ENCODE measurements at places on chromosomes 11 and 22. TPM values are rescaled to one million over a fixed set of nuclear protein-coding genes. Genes with fewer than 3 reads are reported as not detected.

IL18BP gene
- total RNA-seq: 19.0 TPM

- DNase-seq: no peak
Measured at GRCh38 chr11:2904153-2905052, 18.8 kb upstream of the CDKN1C start.

MYEOV gene
- total RNA-seq: 0.53 TPM

DNA sequence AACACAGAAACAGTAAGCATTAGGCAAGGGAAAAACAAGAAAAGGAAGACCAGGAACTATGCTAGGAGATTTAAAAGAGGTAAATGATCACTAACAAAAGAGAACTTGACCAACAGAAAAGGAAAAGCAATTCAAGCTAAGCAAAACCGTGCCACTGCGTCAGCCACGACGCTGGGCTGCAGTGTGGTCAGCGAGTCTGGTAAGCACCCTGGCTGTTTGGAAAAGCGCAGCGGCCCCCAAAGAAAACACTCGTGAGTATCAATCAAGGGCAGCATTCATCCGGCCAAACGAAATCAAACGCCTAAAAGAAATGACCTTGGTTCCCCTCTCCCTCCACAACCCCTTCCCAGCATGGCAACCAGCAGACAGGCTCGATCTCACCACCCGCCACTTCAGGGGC, 28.8 kb downstream of the PACSIN2 start:
- no peak for DNase-seq

DNA sequence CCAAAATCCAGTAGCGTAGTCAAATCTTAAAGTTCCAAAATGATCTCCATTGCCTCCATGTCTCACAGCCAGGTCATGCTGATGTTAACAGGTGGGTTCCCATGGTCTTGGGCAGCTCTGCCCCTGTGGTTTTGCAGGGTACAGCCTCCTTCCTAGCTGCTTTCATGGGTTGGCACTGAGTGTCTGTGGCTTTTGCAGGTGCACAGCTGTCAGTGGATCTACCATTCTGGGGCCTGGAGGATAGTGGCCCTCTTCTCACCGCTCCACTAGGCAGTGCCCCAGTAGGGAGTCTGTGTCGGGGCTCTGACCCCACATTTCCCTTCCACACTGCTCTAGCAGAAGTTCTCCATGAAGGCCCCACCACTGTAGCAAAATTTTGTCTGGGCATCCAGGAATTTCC, 132.8 kb downstream of the KCNC1 start:
- DNase-seq: no peak

DNA sequence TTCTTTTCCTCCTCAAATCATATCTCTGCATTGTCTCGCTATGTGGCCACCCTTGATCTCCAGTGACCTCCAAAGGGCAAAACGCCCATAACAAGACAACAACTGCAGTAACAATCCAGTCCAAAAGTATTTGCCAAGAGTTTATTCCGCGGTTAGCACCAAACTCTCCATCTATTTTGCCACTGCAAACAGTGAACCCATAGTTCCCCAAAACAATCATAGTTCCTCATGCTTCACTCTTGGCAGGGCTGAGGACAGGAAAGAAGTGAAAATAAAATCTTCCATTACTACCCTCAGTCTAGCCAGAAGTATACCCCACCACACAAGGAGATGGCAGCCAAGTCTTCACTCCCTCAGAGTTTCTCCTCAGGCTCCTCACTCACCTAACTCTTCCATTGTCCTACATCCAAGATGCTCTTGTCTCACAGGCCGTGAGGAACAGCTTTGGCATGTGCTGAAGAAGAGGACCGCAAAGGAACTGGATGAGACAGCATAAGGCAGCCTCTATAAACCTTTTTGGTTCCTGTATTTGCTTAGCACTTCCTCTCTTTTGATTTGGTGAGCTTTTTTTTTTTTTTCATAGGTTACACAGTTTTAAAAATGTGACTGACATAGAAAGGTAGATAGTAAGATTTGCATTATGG, at the start of gene LPXN:
LPXN (minus strand) TSS at position 480 of the 644 bp plus-strand sequence; CDS start at position 396, 84 bp downstream.
- DNase-seq: no peak

DNA sequence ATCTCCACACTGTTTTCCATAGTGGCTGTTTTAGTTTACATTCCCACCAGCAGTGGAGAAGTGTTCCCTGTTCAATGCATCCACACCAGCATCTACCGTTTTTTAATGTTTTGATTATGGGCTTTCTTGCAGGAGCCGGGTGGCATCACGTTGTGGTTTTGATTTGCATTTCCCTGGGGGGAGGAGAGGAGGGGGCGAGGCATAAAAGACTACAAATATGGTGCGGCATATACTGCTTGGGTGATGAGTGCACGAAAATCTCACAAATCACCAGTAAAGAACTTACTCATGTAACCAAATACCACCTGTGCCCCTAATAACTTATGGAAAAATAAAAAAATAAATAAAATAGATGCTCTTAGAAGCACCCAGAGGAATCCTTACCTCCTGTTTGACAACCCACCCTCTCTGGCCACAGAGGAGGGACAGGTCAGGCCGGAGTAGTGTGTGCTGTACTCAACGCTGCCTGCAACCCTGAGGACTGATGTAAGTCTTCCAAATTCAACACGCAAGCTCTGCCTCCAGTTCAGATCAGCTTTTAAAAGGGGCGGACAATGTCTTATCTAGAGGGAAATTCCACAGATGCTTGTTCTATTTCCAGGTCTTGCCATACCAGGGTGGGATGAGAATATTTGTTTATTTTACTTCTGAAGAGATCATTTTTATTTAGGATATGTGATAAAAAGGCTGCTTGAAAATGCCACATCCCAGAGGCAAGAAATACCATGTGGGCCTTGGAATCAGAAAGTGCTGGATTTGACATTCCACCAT, 329.6 kb upstream of the B3GAT1 start:
- DNase-seq: no peak

- no peak for DNase-seq
Measured at GRCh38 chr11:33132510-33132909, 28.8 kb downstream of the CSTF3 start.

DNA sequence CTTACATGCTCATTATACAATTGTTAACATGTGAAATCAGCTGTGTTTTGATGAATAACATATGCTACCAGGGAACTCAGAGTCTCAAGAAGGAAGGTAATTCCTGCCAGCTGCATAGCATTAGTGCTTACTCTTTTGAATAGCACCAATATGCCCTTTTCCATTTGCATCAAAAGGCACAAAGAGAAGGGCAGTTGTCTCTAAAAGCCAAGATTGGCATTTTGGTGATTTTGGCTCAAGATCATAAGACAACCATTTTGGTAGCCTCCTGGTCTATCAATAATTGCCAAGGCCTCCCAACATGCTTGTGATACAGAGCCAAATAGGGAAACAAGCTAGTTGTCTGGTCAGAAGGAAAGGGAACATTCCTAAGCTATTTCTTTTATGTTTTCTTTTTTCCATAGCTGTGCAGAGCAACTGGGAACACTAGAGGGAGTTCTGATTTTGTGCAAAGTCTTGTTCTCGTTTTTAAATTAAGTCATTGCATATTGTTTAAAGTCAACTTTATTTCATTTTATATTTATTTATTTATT, 416.7 kb upstream of the CHORDC1 start:
- DNase-seq: no peak

DNA sequence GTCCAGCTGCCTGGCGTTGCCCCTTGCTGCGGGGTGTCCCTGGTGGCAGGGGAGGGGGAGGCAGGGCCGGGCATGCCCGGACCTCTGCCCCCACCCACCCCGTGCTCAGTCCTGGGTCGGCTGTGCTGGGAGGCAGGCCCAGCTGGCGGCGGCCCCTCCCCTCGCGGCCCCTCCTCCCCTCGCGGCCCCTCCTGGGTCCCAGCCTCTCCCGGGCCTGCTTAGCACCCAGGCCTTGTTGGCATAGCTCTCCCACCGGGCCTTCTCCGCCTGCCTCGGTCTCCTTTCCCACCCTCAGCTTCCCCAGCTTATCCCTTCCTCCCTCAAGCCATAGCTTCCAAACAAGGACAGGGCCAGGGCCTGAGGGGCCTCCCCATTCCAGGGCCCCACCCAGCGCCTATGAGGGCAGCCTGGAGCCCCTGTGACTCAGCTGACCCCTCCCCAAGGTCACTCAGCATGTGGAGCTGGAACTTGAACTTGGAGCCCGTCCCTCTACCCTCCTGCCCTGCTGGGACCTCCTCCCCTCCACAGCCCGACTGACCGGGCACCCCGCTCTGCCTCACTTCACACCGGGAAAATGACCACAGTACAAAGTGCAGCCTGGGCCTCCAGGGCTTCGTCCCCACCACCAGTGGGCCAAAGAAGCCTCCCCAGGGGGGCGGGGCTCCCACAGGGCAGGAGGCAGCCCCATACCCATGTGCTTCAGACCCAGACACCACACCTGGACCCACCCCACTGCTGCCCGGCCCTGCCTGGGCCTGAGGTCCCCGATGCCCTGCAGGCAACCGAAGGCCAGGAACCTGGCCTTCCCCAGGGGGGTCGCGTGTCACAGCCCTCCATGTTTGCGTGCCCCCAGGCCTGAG, 1.2 kb downstream of the EPS8L2 start:
- no peak for DNase-seq

CD3G gene
- 0.21 TPM for total RNA-seq

DNA sequence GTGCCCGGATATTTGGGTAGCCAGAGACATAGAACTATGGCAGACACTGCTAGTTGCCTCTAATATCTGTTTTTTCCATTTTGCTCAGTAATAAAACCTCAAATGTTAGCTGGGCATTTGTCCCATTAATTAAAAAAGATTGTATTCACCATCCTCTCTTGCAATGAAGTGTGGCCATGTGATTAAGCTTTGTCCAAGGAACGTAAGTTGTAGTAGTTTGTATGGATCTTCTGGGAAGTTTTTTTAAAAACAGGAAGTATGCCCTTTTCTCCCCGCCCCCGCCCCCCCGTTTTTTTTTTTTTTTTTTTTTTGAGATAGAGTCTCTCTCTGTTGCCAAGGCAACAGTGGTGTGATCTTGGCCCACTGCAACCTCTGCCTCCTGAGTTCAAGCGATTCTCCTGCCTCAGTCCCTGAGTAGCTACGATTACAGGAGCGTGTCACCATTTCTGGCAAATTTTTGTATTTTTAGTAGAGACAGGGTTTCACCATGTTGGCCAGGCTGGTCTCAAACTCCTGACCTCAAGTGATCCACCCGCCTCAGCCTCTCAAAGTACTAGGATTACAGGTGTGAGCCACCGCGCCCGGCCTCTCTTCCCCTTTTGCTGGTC, 1.7 kb upstream of the TMEM135 start:
- no peak for DNase-seq

OR51E2 gene
- not detected for total RNA-seq

GRCh38 chr11:117663821-117664220, 133.2 kb downstream of the DSCAML1 start:
- DNase-seq: no peak

- DNase-seq: no peak
Measured at GRCh38 chr11:82733444-82734119, at the start of gene FAM181B. FAM181B (minus strand) TSS chr11:82733864; CDS start chr11:82733729, 135 bp downstream.

GRCh38 chr11:135027461-135027860, 615.4 kb upstream of the B3GAT1 start:
- no peak for DNase-seq

CDC42EP1 gene
- total RNA-seq: 0.19 TPM

DNA sequence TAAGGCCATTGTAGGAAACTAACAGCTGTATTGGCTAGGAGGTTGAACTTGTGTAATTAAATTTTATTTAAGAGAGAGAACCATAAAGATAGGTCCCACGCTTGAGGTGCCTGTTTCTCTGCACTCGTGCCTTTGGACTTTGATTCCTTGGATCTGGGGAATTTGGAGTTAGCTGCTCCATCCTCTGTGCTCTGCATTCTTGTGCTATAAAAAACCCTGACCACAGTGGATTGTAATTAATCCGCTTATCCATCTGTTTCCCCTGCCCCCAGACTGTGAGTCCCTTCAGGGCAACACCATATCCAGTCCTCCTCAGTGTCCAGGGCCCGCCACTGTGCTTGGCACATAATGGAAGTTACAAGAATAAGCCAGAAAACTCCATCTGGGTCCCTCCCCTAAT, 169.8 kb downstream of the SPON1 start:
- DNase-seq: no peak

OVOL1 gene
- not detected for total RNA-seq

DNA sequence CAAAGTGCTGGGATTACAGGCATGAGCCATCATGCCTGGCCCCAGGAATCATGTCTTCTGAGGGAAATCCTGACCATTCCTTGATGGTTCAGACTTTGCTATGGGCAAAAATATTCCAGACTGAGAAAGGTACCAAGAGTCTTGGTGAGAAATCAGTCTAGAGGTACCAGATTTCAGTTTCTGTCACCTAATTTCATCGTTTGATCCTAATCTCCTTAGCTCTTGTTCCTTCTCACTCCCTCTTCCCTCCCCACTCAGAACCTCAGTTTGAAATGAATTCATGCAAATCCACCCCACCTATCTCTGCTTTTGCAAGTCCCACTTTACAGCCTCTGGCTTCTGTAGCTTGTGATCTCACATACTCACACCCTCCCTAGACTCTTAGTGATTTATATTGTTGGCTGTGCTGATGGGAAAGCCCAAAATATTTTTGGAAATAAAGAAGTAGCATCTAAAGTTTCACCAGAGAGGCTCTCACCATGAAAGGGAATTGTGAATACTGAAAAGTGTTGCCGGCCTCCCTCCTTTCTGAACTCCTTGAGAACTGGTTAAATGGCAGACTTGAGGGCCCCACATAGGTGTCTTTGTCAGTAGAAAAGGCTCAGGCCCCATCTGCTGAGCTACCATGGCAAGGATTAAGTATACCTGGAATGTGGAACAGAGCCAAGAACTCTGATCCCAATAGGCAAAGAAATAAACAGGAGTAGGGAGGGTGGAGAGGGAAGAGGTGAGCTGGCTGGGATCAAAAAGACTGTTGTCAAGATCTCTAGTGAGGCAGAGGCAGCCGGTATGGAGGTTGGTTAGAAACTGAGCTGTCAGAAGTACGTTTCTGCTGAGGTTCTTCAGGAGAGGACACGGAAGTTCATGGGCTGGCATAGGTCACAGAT, 190.5 kb upstream of the MTMR2 start:
- no peak for DNase-seq

INS gene
- total RNA-seq: not detected

BLID gene
- total RNA-seq: not detected

CLMP gene
- 0.21 TPM for total RNA-seq

CHEK2 gene
- total RNA-seq: 29.9 TPM

DNA sequence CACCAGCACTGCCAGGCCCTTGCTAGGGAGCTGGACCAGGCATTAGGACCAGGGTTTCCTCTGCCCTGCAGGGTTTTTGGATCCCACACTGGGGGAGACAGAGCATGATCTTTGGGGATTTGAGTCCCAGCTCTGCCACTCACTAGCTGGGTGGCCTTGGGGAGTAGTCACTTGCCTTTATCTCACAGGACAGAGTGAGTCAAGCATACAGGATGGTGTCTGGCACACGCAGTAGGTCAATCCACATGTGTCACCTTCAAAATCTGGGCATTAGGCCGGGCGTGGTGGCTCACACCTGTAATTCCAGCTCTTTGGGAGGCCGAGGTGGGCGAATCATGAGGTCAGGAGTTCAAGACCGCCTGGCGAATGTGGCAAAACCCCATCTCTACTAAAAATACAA, 2.7 kb downstream of the NEFH start:
- no peak for DNase-seq

DNHD1 gene
- total RNA-seq: 14.0 TPM
